ENCODE measurements at places on chromosomes 16 and 17. TPM values are rescaled to one million over a fixed set of nuclear protein-coding genes. Genes with fewer than 3 reads are reported as not detected.

DNA sequence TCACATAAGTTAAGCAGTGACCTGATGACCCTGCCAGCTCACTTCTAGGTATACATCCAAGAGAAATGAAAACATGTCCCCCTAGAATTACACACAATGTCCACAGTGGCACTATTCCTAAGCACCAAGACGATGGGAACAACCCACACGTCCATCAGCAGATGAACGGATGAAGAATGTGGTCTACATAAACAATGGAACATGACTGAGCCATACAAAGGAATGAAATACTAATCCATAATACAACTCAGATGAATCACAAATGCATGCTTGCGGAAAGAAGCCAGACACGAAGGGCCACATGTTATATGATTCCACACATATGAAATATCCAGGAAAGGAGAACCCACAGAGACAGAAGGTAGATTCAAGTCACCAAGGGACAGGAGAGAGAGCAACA is 17.4 kb downstream of the USP22 start:
- no peak for DNase-seq

Gene GFAP
- total RNA-seq: 0.07 TPM

- DNase-seq: no peak
Observed at GRCh38 chr17:43907998-43908721, 824 bp upstream of the MPP2 start.

Gene TAC4
- 0.20 TPM for total RNA-seq

- no peak for DNase-seq
Observed at GRCh38 chr16:397135-397661, at the start of gene NME4. TSS of gene NME4 (plus strand) at chr16:397199. CDS start at chr16:397223, 24 bp downstream.

Gene CALCOCO2
- 22.5 TPM for total RNA-seq

DNA sequence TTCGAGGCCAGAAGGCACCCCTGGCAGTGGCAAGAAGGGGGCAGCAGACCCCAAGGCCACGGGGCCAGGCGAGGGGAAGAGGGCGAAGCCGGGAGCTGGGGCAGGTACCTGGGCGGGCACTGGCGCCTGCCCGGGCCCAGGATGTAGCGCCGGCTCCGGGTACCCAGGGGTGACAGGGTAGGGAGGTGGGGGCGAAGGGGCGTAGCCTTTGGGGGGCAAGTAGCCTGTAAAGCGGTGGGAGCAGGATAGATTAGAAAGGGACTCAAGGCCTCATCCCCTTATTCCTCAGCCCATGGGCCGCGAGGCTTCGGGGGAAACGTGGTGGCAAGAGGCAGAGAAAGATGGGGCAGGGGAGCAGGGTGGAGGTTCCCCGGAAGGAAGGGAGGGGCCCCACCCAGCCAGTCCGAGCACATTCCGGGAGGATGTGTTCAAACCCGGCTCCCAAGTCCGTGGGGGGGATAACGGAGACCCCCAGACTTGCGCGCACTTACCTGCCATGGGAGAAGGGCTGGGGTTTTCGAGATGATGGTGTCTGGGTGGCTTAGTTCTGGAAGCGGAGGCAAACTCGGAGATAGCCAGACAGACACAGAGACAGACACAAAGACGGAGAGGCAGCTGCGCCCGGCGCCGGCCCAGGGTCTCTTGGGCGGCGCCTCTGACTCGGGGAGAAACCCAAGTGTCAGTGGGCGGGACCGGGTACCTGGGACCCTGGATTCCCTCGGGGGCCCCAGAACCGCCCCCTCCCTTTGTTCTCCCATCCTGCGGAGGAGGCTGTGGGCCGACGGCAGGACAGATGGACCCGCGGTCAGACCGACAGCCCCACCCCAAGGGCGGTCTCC is 493 bp downstream of the PLSCR3 start:
- peak; percentile 23 for DNase-seq

DNA sequence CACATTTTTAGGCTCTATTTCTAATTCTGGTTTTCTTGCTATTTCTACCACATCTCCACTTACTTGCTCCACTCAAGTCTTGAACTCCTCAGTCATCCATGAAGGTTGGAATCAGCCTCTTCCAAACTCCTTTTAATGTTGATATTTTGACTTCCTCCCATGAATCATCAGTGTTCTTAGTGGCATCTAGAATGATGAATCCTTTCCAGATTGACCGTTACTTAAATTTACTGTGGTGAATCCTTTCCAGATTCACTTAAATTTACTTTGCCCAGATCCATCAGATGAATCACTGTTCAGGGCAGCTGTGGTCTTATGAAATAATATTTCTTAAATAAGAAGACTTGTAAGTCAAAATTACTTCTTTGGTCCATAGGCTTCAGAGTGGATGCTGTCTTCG is 32.4 kb downstream of the CLTC start:
- DNase-seq: peak; percentile 18

DNA sequence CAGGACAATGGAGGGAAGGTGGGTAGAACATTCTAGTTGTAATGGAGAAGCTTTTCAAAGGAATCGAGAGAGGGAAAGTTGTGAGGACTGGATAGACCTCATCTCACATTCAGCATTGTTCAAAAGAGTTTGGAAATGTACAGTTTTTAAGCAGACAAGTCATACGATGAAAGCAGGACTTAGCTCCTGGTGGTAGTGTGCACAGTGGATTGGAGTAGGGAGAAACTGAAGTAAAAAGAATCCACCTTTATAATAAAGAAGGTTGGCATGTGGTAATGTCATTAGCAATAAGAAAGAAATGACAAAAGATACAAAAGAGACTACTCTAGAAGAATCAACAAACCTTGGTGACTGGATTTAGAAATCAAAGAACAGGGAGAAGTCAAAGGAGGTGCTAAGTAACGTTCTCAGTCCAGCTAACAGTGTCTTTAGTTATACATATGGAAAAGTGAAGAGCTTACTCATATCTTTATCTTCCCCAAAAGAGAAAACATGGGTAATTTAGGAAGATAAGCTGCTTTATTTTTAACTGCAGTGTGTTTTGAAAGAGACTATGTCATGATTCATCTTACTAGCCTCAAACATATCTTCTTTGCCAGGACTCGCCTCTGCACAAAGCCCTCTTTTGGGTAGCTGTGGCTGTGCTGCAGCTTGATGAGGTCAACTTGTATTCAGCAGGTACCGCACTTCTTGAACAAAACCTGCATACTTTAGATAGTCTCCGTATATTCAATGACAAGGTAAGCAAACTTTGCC is 18.7 kb upstream of the EVI2A start:
- peak; percentile 78 for DNase-seq

Gene CMTM4
- total RNA-seq: 34.4 TPM

Gene RUNDC3A
- 0.31 TPM for total RNA-seq

GRCh38 chr17:58360296-58361063 is 8.5 kb upstream of the SUPT4H1 start:
- no peak for DNase-seq

Gene OR1E2
- not detected for total RNA-seq

- DNase-seq: no peak
Observed at GRCh38 chr16:77736879-77737278, 14.6 kb downstream of the NUDT7 start.

GRCh38 chr16:56281249-56281805 is 90.0 kb downstream of the GNAO1 start:
- DNase-seq: peak; percentile 12

Gene PRSS21
- not detected for total RNA-seq

GRCh38 chr17:15498107-15498506 is 30.7 kb upstream of the CDRT4 start:
- DNase-seq: no peak

Gene NEURL4
- 20.7 TPM for total RNA-seq

- DNase-seq: peak; percentile 94
Observed at GRCh38 chr16:83305092-83305491, 502.7 kb upstream of the HSBP1 start.

DNA sequence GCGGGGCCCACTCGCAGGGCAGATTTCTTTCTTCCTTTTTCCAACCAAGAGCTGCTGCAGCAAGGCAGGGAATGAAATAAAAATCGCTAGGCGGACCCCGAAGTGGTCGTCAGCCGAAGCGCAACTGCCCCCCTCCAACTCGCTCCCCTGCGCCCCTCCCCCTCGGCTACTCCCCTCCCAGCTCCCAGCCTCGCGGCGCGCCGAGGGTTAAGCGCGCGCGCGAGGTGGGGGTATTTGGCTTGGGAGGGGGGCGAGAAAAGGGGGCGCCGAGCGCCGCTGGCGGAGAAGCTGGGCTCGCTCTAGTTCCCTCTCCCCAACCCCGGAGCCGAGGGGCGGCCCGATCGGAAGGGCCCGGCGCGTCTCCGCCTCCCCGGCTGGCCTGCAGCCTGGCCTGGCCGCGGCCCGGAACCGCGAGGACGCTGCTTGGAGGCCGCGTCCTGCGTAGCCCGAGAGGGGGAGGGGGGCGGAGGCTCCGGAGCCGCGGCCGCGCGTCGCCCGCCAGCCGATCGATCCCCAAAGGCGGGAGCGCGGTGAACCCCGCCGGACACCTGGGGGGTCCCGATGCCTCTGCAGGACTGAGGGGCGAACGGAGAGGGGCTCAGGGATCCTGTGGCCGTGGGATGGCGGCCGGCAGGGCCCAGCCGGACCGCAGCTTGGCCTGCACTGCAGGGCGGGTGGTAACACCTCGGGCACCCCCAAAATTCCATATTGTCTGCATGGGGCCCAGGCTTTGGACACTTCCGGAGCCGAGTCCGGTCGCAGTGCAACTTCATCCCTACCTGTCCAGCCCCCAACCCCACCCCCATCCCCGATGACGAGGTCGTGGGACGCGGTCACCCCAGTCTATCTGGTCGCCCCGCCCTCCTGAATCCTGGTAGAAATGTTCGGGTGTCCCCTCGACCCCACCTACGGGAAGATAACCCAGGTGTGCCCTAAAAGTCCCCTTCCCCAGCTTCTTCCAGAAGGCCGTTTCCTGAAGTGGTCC is 4.9 kb upstream of the CBX4 start:
- DNase-seq: no peak

DNA sequence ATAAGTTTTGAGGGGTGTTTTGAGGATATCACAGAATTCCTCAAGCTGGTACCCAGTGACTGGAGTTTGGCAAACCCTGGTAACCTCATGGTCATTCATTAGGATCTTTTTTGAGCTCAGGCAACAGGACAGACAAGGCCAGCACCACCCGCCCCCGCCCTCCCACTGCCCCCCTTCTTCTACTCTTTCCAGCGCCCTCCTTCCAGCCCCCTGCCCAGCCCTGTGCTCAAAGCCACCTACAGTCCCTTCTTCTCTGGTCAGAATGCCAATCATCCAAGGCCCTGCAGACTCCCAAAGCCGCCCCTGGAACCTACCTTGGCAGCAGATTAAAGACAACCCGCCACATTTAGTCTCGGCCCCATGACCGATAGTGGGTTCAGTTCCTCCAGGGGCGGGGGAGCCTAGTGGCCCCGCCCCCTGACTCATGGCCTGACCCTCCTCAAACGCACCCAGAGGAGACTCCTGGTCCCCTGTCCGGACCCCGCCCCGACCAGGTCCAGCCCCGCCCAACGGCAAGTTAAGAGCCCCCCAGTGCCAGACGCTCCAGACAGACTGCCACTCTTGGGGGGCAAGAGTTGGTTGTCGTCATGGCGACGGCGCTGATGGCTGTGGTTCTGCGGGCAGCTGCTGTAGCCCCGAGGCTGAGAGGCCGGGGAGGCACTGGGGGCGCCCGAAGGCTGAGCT is at the start of gene NAGS:
NAGS (plus strand) TSS at position 546 of the 684 bp plus-strand sequence; CDS start at position 588, 42 bp downstream.
- DNase-seq: no peak

Gene PROCA1
- 0.80 TPM for total RNA-seq

Gene OMG
- not detected for total RNA-seq

GRCh38 chr16:65117811-65118448 is 3.9 kb downstream of the CDH11 start:
- peak; percentile 49 for DNase-seq

Gene TBC1D3B
- not detected for total RNA-seq

Gene PRAC1
- not detected for total RNA-seq

DNA sequence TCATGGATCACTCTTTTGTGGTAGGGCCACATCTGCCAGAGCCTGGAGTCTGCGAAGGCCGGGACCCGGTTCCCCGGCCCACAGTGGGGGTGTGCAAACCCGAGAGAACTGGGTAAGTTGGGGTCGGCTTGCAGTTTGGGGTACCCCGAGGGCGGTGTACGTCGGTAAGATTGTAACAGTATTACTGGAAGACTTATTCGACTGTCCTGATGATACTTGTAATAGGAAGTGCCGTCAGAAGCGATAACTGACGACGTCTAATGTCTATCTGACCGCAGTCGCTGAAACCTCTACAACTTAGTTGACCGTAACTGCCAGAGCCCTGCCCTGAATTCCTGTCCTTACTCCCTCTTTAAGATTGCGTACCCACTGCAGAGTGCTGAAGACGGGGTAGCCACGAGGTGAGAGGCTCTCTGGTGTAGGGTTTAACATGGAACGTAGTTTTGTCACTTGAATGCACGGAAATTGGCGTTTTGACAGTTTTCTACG is 24.0 kb downstream of the TRPV2 start:
- DNase-seq: no peak

Measured in HT1080 (cell line).